ENCODE measurements at places on chromosomes 7 and 10.

- DNase-seq, result no peak
These were observed 230.8 kb upstream of the NPVF start for GRCh38 chr7:25459057-25459456.

DNA sequence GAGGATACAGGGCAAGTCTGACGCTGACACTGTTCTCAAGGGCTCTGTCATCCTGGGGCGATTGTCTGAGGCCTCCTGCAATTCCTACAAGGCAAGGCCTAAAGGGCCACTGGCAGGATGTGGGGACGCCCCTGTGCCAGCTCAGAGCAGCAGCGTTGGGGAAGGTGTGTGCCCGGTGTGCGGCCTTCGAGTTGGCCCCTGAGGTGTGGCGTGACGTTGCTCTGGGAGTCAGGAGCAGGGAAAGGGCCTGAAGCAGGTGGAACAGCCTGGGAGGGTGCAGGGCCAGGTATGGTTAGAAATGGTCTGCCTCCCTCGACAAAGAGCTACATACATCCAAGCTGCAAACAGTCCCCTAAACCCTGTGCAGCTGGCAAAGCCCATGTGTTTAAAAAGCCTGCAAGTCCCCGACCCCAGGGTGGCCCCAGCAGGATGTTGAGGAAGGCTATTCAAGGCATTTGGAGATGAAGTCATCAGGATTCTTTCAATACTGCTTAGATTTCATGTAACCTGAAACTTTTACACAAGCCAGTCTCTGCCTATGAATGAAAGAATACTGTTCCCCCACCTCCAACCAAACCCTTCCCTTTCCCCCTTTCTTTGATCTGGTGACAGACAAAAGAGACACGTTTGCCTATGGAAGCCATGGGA, 142.5 kb upstream of the TNS3 start:
- DNase-seq, result peak; percentile 27

- peak; percentile 82 for DNase-seq
These were observed 45.5 kb downstream of the MYOF start for GRCh38 chr10:93436591-93437085.

DNA sequence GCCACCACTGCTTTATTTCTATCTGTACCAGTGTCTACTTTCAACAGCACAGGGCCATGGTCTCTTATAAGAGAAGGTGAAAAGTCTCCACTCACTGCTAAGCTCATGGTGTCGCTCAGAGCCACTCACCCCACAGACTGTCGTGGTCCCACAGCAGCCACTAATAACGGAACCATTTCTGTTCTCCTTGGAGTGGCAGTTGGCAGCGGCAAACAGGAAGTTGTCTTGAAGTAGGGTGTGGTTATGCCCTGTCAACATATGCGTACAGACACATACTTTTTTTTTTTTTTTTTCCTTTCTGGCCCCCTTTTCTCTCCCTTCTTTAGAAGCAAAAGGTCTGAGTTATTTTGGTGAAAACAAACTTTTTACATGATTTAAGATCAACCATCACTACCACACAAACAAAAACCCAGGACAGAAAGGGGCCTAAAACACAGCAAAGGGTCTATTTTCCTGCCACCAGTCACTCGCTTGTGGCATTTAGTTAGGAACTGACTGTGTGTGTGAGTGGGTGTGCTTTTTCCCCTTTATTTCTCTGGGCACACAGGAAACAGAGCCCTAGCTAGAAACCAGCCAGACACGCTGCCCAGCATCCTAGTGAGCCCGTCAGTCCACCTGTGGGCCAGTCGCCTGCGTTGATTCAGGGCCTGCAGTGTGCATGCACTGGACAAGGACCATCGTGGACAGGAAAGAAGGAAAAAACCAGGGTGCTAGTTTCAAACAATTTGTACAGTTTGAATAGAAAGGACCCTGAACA, 96.7 kb upstream of the EFCAB10 start:
- DNase-seq, result no peak

DNA sequence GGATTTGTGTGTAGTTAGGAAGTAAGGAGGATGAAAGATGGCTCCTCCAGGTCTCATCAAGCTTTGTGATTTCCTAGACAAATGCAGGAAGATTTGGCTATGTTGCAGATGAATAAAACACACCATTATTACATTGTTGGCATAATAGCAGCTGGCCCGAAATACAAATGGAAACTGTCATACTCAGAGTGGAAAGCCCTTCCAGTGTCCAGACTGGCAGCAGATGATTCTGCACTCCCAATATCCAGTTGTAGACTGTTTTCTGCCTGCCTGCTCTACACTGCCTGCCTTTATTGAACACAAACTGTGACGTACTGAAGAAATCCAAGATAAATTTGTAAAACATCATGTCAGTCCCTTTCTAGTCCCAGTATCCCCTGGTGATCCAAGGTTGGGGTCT, 99.7 kb upstream of the FZD1 start:
- no peak for DNase-seq

- no peak for DNase-seq
These were observed 194.1 kb upstream of the FRMD4A start for GRCh38 chr10:14524691-14525324.

DNA sequence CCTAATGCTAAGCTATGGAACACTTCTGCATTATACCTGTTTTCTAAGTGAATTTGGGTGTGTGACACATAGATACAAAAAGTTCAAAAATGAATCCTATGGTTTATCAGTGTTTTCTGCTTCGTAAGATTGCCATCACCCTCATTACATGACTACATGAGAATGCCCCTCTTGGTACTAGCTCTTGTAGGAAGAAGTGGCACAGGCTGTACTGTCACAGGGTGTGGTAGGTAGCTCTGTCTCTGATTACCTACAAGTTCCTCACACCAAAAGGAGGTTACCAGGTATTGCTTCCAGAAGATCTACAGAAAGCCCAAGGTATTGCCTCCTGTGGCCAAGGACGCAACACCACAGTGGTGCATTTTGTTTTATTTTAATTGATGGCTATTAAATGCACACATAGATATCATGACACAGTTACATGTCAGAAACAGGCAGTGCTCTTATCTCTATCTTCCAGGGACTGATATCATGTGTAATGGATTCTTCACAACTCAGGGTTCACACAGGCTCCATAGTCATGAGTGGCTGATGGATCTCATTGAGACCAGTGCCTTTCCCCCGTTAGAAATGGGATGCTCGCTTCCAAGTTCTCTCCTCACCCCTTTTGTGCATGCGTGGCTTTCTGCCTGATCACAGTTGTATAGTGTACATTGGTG, 6.6 kb downstream of the OPTN start:
- DNase-seq, result no peak

DNA sequence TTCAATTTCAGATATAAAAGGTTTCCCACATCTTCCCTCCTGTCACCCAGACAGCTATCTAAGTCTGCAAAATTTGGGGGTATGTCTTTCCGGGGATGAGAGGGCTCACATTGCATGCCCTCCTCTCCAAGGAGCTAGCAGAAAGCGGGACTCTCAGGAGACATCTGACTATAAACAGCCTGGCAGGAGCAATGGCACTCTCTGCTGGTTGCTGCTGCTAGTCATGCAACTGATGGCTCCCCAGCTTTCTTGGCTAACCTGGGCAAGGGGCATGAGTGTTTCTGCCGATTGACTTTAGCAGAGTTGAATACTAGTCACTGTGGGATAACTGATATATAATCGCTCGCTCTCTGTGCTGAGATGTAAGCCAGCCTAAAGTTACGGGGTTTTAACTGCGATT, 12.0 kb downstream of the TBX20 start:
- DNase-seq, result no peak

- DNase-seq, result no peak
These were observed 381.4 kb downstream of the RPS24 start for GRCh38 chr10:78415111-78415510.

DNA sequence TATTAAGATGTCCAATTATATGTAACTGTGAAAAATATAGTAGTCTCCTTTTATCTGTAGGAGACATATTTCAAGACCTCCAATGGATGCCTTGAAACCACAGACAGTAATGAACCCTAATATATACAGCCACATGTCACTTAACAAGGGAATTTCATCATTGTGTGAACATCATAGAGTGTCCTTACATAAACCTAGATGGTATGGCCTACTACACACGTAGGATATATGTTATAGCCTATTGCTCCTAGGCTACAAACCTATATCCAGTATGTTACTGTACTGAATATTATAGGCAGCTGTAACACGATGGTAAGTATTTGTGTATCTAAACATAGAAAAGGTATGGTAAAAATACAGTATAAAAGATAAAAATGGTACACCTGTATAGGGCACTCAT, 32.4 kb downstream of the MTPN start:
- DNase-seq, result no peak

DNA sequence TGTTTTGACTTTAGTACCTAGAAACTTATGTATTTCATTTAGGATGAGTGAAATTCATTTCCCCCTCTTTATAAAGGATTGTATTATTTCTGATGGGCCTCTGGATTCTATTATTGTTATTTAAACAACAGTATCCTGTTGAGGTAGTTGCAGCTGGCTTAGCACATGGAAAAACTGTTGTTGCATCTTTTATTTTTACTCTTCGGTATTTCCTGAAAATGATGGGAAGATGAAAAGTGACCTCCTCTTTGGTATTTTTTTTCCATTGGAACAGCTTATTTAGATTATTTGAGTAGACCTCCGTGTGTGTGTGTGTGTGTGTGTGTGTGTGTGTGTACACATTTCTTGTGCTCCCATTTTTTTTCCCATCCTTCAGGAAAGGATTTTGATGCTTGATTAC, 129.8 kb downstream of the PRKG1 start:
- DNase-seq, result no peak

GRCh38 chr10:125025341-125025740, 83.4 kb downstream of the ZRANB1 start:
- no peak for DNase-seq

DNA sequence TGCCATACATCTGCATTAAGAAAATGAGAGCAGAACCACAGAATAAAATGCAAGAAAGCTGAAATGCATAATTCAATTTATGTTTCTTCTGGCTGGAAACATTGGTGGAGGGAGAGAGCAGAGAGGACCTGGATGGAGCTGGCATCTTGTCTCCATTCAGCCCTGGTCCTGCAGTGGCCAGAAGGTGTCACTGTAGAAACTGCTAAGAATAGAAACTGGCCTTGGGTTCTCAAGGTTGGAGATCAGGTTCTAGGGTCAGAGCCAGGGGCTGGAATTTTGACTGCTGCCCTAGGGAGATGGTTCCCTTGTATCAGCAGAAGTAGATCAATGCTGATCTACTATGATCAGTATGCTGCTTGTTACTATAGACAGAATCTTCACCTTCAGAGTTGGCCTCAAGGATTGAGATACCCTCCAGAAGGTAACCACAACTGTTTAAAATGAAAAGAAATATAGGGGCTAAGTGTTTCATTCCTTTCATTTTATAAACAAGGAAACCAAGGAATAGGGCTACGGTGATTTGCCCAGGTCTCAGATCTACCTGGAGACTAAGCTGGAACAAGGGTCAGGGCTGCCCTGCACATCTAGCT, 13.1 kb downstream of the TAS2R41 start:
- no peak for DNase-seq

DNA sequence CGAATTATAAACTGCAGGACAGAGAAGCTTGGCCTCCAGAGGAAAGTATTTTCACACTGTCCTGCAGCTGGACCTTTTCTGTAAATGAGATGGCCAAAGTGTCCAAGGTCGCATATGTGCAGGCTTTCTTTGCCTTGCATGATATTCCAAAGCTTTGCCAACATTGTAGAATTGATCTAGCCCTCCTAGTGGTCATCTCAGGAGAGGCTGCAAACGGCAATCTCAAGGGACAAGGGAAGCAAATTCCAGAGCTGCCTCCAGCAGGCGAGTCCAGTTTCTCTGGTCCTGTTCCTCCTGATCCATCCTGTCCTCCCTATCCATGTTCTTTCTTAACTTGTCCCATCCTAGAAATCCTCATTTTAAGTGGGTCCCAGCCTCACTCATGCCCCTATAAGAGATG, 373.4 kb upstream of the PCDH15 start:
- DNase-seq, result no peak

DNA sequence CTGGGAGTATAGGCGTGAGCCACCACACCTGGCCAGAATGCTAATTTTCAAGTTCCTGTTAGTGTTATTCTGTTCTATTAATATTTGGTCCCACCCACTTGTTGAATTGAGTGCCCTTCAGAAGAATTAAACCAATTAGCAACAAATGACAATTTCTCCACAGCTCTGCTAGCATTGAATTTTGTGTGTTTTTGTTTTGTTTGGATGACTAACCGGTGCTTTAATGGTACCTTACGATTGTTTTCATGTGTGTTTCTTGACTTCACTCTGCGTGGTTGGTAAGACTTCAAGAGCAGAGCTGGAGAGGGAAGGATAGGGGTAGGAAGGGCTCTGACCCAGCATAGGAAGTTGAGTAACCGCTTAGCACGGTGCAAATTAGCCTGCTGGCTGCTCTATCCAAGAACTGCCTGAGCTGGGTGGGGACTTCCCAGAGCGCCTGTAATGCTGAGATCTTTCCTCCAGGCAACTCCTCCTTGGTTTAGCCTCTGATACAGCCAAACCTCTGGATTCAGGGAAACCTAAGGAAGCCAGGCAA, 4.6 kb downstream of the ARPC1B start:
- DNase-seq, result peak; percentile 60

- DNase-seq, result no peak
These were observed 66.9 kb downstream of the STK17A start for GRCh38 chr7:43649755-43650274.

DNA sequence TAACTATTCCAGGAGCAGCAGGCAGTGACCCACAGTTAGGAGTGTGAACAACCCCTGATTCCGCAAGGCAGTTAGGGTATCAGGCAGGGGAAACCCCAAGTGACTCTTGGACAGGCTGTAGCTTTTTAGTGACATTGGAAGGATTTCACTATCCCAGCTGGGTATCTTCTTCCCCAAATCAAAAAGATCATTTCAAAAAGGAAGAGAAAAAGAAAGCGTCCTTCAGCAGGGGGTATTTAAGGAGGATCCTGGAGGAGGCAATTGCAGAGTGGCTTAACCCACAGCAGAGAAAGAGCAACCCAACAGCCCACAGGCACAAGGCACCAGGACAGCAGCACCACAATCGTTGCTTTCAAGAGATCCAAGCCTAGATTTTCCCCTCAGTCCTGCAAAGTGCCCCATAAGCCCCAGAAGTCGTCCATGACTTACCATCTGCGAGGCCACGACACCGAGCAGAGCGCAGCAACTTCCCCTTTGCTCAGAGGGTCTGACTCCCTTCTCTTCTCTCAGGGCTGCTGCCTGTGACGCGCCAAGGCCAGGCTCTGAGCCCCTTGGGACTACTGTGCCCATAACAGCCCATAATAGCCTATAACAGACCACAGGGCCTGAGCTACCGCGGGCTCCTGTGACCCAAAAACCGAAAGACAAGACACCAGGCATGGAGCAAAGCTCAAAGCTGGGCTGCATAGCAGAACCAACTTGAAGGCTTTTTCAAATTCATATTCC, 19.8 kb downstream of the PIK3AP1 start:
- no peak for DNase-seq

- DNase-seq, result no peak
These were observed 8.5 kb upstream of the KNDC1 start for GRCh38 chr10:133151543-133151972.

- DNase-seq, result no peak
These were observed 397.6 kb downstream of the THSD7A start for GRCh38 chr7:11434366-11434765.

DNA sequence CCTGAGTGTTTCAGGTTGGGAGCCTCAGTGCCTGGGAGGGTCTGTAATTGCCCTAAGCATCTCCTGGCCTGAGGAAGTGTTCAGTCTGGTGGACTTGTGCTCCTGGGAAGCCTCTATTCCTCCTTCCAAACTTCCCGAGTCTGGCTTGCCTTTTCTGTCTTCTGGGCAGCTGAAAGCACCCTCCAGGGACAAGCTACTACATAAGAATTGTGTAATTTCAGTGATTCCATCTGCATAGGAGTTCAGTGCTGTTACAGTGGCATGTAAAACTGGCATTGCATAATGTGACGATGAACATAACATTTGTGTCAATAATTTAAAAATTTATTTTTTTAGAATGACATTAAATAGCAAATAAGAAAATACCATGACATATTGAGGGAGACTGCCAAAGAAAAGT, 109.3 kb downstream of the AOAH start:
- DNase-seq, result no peak
